Stimulated activated CD4-positive, alpha-beta T cell treated with anti-CD3 and anti-CD28 coated beads, Interleukin-4, amount 100 ng/mL, for 24 hours (primary cell): ENCODE measurements at places on chromosomes 4 and X.

DNA sequence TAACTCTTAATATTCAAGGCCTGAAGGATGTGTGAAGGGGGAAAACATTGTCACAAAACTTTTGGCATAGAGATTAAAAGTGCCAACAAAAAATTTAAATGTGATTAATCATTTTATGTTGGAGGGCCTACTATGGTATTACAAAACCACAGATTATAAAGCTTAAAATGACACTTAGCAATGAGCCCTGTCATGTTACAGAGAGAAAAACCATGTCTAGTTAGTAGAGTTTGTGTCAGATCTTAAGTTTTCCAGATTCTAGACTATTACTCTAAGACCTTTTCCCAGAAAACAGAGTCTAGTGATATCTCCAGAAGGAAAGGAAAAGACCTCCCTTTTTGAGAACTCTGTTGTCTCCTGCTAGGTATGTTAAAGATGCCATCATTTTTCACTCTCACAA is 239.1 kb upstream of the DKK2 start:
- no peak for DNase-seq

DNA sequence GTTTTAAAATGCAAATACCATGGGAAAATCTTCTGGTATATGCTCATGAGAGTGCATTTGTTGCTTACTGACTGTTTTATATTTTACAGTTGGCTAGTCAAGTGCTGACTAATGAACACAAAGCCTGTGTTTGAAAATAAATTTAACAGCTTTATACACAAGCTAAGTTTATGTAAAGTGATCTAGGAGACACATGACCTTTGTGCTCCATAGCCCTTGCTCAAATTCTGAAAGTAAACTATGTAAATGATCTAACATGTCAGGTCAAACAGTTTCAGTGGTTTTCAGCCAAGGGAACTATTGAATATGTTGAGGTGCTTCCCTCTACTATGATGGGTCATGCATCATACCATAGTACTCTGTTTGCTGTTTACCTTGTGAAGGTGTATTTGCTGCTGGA is 36.7 kb downstream of the DIAPH2 start:
- no peak for DNase-seq

DNA sequence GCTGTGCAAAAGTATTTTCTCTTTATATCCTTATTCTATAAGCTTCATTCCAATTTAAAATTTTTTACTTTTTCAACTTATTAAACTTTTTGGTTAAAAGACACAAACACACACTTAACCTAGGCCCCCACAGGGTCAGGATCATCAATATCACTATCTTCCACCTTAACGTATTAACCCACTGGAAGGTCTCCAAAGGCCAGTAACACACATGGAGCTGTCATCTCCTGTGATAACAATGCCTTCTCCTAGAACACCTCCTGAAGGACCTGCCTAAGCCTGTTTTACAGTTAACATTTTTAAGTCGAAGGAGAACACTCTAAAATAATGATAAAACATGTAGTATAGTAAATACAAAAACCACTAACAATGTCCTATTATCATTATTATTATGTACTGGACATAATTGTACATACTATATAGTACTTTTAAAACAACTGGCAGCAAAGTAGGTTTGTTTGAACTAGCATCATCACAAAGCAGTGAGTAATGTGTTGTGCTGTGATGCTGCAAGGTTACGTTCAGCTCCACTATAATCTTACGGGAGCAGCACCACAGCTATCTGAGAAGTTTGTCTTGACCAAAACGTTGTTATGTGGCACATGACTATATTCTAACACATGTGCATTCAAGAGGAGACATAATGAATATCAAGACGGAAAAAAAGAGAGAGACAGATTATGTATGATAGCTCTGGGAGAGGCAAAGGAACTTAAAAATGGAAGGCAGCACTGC is 33.7 kb downstream of the DHX15 start:
- DNase-seq: no peak

DNA sequence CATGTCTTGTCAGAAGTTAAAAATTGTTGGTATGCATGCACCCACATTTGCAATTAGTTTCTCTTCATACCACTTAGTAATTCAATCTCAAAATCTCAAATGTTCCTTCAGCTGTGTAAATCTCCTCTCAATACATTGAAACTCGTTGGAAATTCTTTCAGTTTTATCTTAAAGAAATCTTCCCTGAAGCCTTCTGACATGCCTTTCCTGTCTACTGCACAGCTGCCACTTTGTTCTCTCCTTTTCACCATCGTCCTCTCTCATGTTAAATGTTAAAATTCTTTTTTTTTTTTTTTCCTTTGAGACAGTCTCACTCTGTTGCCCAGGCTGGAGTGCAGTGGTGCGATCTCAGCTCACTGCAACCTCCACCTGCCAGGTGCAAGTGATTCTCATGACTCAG is 30.9 kb downstream of the MCUB start:
- no peak for DNase-seq

- DNase-seq: no peak
Measured at GRCh38 chr4:40719008-40719623, 30.6 kb upstream of the NSUN7 start.

DNA sequence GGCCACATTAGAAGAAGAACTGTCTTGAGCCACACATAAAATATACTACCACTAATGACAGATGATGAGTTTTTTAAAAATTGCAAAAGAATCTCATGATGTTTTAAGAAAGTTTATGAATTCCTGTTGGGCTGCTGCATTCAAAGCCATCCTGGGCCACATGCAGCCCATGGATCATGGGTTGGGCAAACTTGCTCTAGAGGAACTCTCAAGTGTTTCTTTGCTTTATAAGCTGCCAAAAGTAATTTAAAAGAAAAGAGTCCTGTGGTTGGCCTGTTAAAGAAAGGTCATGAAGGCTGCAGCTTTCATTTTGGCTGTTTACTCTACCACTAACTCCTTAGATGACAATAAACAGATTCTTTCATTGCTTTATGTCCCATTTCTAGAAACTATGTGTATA is 218.2 kb downstream of the SCFD2 start:
- no peak for DNase-seq

DNA sequence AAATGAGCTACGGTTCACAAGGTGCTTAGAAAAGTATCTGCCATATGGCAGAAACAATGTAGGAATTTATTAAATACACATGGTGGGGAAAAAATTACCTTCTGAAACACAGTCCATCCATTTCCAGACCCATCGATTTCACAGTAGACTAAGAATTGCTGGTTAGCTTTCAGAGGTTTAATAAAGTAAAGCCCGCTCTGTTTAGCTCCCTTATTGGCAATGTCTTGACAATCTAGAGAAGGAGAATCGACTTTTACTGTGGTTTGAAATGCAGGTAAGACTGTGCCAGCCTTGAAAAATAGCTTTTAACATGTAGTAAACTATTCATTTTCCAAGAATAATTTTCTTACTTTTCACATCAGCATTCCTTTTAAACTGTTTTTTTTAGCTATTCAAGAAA is 2.9 kb downstream of the FGG start:
- no peak for DNase-seq

- no peak for DNase-seq
Measured at GRCh38 chrX:74325130-74326059, 21.4 kb downstream of the ZCCHC13 start.

- DNase-seq: no peak
Measured at GRCh38 chrX:44332437-44332836, 11.0 kb downstream of the EFHC2 start.

DNA sequence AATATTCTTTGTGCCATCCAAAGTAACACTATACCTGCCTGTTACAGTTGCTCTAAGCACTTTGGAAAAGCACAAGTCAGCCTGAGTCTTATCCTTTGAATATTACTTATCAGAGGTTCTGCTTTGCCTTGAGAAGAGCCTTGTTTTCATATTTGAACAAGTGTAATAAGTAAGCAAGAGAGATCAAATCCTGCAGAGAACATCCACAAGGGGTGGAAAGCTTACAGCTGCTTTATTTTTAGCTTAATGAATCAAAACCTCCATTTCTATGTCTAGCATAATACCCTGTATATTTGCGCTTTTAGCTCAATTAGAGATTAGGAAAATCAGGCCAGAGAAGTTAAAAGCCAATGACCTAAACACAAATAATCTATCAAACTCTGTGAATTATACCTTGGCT is 139.8 kb downstream of the CDS1 start:
- DNase-seq: no peak

DNA sequence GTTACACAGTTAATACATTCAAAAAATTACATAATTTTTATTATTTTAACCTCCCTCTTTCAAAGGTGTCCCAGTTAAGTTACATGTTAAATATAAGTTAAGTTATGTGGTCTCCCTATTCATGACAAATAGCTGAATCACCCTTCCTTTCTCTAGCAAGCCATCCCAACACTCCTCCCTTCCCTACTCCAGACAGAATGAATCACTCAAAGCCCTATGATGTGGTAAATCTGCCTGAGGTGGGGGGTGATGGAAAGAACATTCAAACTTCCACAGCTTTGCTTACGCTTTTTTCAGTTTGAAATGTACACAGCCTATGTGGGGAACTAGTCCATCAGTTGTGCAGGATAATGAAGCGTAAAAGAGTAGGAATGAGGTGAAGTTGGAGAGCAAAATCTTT is 90.2 kb downstream of the CXCL13 start:
- no peak for DNase-seq

DNA sequence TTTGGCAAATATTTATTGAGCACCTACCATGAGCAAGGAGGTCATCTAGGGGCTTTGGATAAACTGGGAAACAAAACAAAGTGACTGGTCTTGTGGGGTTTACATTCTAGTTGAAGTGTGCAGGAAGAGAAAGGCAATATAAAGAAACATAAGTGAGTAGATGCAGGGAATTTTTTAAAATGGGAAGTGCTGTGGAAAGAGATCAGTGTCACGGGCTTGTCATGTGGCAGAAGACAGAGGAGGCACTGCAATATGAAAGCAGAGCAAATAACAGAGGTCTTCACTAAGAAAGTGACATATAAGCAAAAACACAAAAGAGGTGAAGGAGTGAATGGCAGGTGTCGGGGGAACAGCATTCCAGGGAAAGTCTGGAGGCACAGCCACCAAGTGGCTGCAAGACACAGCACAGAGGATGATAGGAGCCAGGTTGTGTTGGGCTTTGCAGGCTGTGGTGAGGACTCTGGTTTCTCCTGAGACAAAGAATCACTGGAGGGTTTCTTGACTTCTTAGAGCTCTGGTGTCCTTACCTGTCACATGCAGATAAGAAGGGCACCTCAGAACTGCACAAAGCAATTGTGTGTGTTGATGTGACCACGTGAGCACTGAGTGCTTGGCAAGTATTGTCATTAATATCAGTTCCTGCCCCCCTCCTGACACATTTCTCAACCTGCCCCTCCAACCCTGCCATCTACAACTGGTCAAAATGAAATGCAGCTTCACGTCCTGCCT is 143.5 kb downstream of the TSPAN5 start:
- no peak for DNase-seq

GRCh38 chr4:30495251-30495650 is 224.9 kb upstream of the PCDH7 start:
- DNase-seq: no peak

DNA sequence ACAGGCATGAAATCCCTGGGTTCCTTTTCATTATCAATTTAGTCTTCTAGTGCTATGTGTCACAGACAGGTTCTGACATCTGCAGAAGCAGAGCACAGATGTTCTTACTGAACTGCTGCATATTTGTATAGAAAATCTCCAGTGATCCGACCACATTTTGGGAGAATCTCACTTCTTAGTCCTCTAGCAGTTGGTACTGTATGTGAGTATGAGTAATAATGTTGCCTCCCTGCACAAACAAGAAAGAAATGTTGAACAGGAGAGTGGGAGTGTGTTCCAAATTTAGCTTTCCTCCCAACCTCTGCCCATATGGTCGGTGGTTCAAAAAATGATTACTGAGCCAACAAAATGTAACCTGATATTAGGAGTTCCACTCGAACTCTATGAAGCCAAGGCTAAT is 165.3 kb upstream of the GPC4 start:
- no peak for DNase-seq

GRCh38 chr4:7431696-7432530 is 2.8 kb downstream of the PSAPL1 start:
- DNase-seq: no peak

DNA sequence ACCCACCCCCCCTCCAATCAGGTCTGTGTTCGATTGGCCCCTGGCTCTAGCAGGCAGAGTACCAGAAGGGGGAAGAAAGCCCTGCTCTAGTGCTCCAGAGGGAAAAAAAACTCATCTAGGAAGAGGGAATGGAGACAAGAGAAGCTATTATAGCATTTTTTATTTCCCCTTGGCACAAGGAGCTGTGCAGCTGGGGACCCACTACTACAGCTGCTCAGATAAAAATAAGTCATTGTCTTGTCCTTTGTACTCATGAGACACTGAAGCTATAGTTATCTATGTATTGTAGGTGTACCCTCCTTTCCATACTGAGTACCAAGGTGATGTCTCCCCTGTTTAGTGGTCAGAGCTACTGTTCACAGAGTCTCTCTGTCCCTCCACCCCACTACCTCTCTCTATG is 14.3 kb downstream of the CCDC160 start:
- DNase-seq: no peak

- no peak for DNase-seq
Measured at GRCh38 chr4:133151691-133152329, 2.7 kb downstream of the PCDH10 start.

DNA sequence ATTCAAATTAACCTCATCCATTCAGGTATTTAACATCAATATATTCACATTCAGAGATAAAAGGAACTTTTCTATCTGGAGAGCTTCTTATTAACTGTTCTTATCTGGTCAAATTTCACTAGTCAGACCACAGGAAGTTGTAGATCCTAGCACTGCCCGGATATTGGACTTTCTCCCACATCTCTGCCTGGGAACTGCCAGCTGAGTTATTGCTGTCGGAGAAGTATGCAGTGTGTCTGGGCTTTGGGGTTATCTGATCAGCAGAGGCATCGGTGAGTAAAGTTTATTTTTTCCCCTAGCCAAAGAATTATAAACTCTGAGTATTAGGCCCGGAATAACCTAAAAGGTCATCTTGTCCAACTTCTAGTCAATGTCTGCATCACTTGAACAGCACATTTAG is 45.1 kb downstream of the OR13H1 start:
- no peak for DNase-seq

- DNase-seq: no peak
Measured at GRCh38 chr4:117610706-117611308, 423.5 kb upstream of the NDST3 start.

DNA sequence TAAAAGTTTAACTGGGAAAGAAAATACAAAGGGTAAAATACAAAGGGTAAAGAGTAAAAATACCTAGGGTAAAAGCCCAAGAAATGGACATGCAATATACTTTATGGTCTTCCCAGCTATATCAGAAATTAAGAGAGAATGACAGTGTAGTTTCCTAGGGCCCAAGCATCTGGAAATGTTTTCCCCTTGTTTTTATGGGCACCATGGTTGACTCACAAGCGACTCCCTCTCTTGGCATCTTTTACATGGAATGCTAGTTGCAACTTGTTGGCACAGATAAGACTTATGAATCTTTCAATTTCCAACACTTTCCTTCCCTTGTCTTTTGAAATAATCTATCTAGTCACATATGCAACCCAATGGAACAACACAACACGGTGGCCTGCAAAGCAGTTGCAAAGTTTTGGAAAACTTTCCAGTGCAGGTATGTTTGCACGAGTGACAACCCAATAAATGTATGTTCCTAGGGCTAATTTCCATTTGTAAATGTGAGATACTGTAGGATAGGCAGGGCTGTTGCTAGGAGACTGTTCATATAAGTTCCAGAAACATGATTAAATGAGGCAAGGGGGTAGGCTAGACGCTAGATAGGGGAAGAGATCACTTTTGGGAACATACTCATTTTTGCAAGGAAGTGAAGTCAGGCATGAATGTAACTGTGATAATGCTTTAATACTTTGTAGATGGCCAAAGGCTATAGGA is 36.4 kb upstream of the CWH43 start:
- no peak for DNase-seq
